CD8-positive, alpha-beta T cell (primary cell): ENCODE measurements at places on chromosomes 7 and 10. TPM values are rescaled to one million over a fixed set of nuclear protein-coding genes. Genes with fewer than 3 reads are reported as not detected.

DNA sequence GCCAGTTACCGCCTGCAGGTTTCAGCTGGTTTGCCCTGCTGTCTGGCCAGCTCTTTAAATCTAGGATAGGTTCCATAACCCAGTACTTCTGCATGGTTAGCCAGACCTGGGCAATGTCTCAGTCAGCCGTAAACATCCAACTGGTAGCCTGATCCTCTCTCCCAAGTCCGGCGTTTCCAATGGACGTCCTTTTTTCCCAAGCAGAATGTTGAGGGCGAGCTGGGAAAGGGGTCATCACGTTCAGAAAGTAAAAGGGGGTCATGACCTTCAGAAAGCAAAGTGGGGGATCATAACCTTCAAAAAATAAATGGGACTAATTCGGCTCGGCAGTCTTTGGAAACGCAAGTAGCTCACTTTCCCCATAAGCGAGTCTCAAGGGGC, 430 bp downstream of the PON3 start:
- DNase-seq = no peak

- no peak for DNase-seq
These were observed 396 bp upstream of the EXOC4 start for GRCh38 chr7:133252506-133252857.

DNA sequence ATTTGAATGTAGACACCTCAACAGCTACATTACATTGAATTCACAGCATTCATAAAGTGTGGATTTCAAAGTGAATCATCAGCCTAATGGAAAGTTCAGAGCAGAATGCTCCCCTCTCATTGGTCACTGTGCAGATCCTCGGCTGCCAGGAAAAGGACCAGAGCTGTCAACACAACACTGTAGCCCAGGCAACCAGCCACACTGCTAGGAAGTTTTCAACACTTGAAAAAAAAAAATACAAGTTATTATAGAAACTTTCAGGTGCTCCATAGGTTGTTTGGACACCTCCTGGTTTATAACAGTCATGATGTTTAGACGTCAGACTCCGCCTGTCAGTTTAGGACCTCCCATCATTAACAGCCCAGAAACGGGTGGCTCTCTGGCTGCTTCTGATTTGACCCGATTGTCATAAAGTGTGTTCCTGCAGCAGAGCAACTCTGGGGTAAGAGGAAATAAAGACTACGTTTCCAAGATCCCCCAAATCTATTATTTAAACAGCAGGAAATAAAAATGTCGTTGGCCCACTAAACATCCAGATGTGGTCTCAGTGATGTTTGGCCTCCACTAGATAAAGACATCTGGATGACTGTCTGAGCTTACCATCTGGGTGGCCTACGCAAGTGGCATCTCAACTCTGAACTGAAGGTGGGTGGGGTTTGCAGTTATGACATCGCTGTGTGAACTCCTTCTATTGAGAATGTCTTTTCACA, 117.4 kb downstream of the CABCOCO1 start:
- peak; percentile 20 for DNase-seq

DNA sequence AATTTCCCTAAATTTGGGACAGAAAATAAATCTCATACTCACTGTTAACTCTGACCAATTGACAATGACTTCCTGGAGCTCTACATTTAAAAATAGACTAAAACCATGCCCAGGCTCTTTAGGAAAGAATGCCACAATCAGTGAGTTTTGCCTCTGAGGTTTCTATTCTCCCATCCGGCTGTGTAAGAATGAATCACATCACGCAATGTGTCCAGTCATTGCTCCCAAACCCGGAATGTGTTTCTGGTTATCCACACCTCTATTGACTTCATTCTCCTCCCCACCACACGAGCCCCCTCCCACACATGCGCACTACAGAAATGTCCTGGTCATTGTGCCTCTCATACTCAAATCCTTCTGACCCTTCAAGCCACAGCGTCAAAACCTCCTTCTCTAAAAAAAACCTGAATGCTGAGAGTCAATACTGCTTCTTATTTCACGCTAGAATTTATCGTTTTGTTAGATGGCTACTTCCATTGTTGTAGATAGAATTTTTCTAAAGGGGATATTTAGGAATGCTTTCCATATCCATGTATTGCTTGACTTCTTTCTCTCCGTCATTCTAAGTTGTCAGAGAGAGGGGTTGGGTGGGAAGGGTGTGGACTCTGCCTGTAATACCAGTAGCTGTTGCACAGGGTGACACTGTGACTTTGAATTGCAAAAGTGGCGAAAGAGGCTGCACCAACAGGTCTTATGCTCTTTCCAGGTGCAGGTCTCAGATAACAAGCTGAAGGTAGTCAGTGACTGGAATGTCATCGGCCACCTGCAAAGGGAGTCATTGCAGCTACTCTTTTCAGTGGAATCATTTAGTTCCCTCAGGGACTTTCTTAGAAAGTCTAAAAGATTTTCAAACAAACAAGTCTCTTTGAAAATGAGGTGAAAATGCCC, 356.6 kb downstream of the PAXIP1 start:
- no peak for DNase-seq

DNA sequence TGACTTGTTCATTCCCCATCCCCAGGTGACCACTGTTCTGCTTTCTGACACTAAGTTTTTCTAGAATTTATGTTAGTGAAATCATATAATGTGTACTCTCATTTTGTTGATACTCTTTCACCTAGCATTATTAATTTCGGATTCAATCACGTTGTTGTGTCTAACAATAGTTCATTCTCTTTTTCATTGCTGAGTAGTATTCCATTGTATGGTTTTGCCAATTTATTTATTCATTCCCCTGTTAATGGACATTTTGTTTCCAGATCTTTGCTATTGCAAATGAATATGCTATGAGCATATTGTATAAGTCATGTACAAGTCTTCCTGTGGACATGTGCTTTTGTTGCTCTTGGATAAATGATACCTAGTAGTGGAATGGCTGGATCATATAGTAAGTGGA, 146.4 kb downstream of the FAM204A start:
- DNase-seq = no peak

DNA sequence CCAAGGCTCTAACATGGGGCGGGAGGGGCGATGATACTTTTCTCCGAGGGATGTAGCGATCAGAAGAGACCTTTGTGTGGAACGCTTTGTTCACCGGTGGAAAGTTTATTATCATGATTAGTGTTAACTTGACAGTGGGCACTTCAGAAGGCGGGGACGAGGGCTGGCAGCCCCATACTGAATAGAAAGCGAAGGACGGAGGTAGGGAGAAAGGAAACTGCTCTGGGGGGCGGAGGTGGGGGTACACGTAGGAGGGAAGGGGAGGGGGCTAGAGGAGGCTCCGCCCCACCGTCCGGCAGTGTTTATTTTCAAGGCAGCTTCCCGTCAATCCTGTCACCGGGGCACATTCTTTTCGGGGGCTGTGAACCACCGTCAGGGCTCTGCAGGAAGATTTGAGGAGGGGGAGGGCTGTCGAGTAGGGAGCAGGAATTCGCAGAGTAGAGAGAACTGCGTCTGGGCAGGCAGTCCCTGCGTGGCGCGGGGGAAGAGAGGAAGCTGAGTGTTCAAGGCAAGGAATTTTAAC, 9.4 kb upstream of the NKX2-3 start:
- no peak for DNase-seq

DNA sequence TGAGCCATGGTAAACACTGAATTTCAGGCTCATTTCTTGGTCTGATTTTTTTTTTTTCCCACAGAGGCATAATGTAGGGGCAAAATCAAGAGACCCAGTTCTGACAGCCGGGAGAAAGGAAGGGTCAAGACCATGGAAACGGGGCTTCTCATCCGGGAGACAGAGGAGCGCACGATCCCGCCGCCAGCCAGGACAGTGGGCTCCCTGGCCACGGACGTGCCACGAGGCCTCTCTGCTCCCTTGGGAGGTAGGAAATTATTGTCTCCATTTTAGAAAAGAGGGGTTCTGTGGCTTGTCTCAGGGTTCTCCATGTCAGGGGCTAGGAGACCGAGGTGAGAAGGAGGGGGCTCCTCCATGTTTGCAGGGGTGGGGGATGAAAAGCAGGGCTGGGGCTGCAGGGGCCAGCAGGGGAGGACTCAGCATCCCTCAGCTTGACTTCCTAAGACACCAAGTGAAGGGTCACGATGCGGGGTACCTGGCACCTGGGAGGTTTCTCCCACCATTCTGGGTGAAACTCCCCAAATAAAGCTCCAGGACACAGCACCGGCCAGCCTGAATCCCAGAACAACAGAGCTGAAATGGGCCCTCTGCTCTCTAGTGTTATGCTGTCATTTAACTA, 37.6 kb downstream of the PPIF start:
- DNase-seq = no peak

DNA sequence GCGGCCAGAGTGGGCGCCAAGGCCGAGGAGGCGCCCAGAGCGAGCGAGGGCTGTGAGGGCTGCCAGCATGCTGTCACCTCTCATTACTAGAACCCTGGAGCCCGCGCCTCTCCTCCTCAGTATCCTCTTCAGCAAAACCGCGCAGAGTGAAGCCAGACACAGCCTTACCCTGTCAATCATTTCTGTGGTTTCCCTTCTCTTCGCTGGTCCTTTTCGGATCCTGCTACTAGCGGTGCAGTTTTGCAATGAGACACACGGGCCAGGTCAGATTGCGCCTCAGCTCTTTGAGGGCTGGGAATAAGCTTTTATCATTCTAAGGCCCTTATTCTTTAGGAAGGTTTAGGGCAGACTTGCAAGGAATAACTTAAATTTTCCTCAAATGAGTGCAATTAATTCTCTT, 55.5 kb upstream of the FAM171A1 start:
- no peak for DNase-seq

DNA sequence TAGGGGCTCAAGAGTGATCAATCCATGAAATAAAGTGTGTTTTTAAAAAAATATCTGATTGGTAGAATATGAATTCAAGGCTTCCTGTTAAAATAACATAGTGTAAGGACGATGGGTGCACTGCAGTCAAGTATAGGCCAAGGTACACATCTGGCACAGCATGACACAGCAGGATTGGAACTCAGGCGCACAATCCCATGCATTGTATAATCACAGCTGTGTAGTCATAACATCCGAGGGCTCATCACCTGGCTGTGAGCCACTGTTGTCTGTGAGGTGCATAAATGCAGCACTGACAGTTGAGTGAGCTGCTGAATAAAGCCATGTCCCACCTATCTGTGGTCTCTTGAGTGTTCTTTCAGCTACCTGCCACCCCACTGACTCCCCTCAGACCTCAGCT, 142.3 kb upstream of the HPS1 start:
- DNase-seq = no peak

GRCh38 chr10:79323602-79324001, 23.7 kb upstream of the PPIF start:
- DNase-seq = no peak

GRCh38 chr7:22577470-22578001, 77.5 kb upstream of the STEAP1B start:
- DNase-seq = no peak

GRCh38 chr7:80771523-80771922, 133.1 kb downstream of the CD36 start:
- DNase-seq = no peak

- no peak for DNase-seq
These were observed 30.3 kb downstream of the OAT start for GRCh38 chr10:124388476-124388822.

- DNase-seq = no peak
These were observed 73.6 kb downstream of the COBL start for GRCh38 chr7:51242881-51243518.

GRCh38 chr7:71636329-71636728, 504.4 kb downstream of the GALNT17 start:
- DNase-seq = no peak

DNA sequence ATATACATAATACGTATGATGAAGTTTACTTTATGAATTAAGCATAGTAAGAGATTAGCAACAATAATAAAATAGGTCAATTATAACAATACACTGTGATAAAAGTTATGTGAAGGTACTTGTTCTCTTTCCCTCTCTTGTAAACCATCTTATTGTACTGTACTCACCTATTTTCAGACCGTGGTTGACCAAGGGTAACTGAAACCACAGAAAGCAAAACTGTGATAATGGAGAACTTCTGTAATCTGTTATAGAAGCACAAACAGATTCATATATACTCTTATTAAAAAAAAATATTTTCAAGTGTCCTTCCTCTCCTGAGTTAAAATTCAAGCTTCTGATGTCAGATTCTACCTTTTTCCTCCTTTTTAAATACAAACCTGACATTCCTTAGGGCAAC, 1247.8 kb upstream of the SORCS1 start:
- no peak for DNase-seq

GRCh38 chr7:142880876-142881505, 4.6 kb downstream of the TRPV6 start:
- DNase-seq = peak; percentile 47

GRCh38 chr10:78349911-78350663, 316.4 kb downstream of the RPS24 start:
- no peak for DNase-seq

GRCh38 chr10:73922007-73922863, 11.3 kb downstream of the PLAU start:
- peak; percentile 13 for DNase-seq

DNA sequence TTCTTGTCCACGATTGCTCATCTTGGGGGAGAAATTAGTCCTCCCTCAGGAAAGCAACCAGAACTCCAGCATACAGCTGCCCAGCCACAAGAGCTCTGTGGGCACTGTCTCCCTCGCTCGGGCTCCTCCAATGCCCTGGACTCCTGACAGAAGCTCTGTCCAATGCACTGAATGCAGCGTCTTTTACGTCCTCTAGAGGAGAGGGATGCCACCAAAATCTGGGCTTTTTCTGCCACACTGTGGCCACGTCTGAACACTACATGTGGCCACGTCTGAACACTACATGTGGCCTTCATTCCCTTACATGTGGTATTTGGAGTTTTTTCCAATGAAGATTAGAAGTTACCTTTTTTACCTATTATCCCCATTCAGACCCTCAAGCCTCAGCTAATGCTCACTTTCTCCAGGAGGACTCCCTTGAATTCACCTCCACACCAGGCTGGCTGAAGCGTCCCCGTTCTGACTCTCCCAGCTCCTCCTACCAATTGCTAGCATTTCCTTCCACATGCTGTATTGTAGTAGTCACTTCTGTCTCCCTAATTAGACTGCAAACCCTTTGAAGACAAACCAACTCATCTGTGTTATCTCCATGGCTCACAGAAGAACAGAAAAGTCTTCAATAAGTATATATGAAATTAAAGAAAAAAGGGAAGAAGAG, 134.3 kb upstream of the PDE1C start:
- no peak for DNase-seq

GRCh38 chr7:32062150-32062549, 8.1 kb downstream of the PDE1C start:
- no peak for DNase-seq

GRCh38 chr10:1132584-1132983, 76.4 kb downstream of the WDR37 start:
- no peak for DNase-seq

The PNLIPRP3 gene
- not detected for total RNA-seq

The NAPEPLD gene
- 2.8 TPM for total RNA-seq

The LBX1 gene
- total RNA-seq = not detected

The ZNF804B gene
- total RNA-seq = not detected

The VAX1 gene
- total RNA-seq = not detected

The GIMAP7 gene
- total RNA-seq = 29.7 TPM

The TFPI2 gene
- not detected for total RNA-seq

The MMRN2 gene
- total RNA-seq = 1.4 TPM

The UBE2D1 gene
- 9.4 TPM for total RNA-seq

The KCP gene
- 0.19 TPM for total RNA-seq

The STK17A gene
- total RNA-seq = 311 TPM

The INSIG1 gene
- total RNA-seq = 93.5 TPM
